ENCODE measurements at places on chromosomes 6 and 20.

DNA sequence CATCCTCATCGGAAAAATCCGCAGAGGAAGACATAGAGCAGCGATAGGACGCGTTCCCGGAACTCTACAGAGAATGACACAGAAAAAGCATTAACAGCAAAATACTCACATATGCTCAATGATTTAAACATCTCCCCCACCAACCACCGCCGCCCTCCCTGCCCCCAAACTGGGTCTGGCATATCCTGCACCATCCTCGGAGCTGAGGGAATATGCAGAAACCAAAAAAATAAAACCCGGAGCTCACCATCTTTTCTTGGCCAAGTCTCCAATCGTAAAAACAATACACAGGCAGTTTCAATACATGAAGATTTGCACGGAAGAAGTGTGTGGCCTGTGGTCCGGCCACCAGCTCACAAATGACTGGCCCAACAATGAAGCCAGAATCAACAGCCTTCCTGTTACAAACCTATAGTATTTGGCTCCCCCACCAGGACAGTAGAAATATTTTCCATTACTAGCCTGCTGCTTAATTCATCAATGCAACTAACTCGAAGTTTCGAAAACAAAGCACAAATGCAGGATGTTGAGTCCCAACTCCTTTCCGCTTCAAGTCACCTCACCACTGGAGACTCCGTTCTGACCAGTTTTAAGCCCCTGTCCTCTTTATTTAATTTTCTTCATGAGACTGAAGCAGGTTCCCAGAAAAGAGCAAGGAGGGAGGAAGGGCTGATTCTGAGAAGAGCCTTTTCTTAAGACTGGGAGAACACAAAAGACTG lies 103.2 kb upstream of the BEND6 start:
- peak; percentile 12 for DNase-seq

- no peak for DNase-seq
Measured at GRCh38 chr6:101393251-101393828, at the start of gene GRIK2. Gene GRIK2, plus strand, starts transcription at chr6:101393708.

DNA sequence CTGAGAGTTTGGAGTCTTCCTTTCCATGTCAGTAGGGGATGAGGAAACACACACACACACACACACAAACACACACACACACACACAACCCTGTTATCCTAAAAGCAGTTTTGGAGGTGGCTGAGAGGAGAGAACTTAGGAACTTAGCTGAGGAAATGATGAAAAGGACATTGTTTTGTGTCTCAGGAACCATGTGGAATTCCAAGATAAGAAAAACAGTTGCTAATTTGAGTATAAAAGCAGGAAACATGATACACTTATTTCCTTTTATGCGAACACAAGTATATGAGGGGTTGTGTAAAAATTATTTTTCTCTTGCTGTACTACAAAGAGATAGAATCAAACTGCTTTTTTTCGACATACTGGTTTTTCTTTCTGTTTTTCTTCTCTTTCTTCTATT lies at the start of gene MYCT1:
MYCT1 (plus strand) TSS at position 264 of the 400 bp plus-strand sequence; CDS start at position 270, 6 bp downstream.
- no peak for DNase-seq

DNA sequence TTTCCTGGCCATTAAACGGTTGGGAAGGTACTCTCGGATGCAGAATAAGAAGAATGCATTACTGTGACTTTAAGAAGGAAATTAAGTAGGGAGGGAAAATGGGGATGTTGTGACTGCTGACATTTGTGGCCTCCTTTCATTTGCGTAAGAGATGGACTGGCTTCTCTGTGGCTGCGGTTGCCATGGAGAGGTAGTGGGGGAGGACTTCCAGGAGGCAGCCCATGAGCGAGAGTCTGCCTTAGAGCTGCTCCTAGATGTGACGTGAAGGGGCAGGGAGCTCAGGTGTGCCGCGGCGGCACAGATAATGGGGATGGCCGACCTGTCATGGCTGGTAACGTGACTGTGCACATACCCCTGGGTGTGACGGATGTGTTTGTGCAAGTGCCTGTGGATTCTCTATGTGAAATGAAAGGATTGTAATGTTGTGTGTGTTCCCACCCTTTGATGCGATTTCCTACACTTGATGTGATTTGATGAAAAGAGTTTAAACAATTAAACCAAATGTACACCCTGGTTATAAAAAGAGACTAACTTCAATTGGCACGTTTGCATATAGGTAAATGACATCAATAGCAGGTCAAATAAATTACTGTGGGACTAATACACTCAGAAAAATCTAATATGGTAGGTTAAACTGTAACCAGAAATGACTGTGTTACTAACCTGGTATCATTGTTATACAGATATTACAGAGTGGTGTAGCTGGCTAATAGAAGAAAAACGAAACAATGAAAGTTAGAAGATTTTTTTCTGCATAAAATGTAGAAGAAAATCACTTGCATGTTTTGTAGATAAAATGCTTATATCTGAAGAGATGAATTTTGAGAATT lies 48.9 kb downstream of the HIVEP1 start:
- peak; percentile 93 for DNase-seq

DNA sequence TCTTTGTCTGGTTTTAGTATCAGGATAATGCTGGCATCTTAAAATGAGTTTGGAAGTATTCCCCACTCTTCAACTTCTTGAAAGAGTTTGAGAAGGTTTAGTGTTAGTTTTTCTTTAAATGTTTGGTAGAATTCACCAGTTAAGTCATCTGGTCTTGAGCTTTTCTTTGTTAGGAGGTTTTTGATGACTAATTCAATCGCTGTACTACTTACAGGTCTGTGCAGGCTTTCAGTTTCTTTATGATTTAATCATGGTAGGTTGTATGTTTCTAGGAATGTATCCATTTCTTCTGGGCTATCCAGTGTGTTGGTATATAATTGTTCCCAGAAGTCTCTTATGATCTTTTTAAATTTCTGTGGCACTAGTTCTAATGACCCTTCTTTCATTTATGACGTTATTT lies 215.5 kb downstream of the LRFN2 start:
- DNase-seq, result no peak

DNA sequence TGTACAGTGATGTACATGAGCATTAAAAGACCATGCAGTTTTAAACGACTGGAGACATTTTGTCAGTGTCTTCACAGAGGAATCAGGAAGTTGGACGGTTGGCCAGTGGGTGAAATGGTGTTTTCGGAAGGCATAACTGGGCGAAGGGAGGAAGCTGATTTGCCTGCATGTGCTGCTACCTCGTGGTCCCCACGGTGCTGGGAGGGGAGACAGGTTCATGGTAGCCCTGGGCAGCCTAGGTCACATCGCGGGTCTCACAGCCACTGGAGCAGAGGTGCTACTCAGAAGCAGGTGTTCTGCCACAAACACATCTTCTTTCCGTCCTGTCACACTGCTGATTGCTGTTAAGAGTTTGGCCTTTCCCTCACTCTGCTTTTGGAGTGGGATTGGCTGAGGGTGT lies 35.2 kb downstream of the HIVEP1 start:
- DNase-seq, result no peak

GRCh38 chr6:133644548-133644891 lies 244.4 kb upstream of the TCF21 start:
- DNase-seq, result no peak

DNA sequence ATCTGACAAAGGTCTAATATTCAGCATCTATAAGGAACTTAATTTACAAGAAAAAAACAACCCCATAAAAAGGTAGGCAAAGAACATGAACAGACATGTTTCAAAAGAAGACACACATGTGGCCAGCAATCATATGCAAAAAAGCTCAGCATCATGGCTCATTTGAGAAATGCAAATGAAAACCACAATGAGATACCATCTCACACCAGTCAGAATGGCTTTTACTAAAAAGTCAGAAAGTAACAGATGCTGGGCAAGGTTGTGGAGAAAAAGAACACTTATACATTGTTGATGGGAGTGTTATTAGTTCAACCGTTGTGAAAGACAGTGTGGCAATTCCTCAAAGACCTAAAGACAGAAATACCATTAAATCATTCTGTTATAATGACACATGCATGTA lies 289.9 kb upstream of the MMS22L start:
- no peak for DNase-seq

GRCh38 chr20:40811660-40812414 lies 122.8 kb upstream of the MAFB start:
- DNase-seq, result no peak

DNA sequence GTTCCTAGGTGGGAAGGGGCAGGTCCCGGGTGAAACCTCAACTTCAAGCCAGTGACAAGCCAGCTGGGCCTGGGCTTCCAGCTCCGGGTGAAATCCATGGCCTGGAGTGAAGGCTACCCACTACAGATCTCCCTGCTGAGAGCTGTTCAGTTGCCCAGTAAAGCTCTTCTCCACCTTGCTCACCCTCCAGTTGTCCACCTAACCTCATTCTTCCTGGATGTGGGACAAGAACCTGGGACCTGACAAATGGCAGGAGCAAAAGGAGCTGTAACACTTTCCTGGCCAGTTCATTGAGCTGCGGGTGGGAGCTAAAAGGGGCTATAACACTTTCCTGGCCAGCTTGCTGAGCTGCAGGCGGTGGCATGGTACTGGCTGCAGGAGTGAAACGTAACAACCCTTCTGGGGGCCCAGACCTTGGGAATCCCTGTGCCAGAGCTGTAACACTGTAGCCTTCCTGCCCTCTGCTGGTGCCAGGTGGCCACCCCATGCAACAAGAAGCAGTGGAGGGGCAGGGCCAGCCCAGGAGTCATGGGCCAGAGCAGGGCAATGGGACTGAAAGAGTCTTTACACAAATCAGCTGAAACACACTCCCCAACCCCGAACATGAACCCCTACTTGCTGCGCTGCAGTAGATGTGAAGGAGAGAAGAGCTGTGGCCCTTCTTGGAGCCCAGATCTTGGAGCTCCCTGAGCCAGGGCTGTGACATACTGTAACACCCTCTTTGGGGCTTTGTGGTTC lies 3.6 kb upstream of the HINT3 start:
- DNase-seq, result no peak

- DNase-seq, result no peak
Measured at GRCh38 chr20:2408111-2408510, 27.4 kb downstream of the TGM6 start.

DNA sequence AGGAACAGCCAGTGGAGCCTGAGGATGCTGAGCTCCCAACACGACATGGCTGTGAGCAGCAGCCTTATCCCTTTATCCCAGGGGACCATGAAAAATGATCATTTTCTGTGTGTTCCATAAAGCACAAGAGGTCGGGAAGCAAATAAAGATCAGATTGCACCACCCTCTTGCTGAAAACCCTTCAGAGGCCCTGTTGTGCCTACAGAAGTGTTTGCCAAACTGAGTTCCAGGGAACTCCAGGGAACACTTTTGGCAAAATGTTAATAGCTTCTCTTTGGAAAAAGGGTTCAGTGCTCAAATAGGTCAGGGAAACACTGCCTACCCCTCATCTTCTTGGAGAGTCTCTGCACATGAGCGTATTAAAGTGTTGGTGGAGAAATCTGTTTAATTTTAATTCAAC lies 24.4 kb downstream of the ARMC2 start:
- DNase-seq, result no peak

DNA sequence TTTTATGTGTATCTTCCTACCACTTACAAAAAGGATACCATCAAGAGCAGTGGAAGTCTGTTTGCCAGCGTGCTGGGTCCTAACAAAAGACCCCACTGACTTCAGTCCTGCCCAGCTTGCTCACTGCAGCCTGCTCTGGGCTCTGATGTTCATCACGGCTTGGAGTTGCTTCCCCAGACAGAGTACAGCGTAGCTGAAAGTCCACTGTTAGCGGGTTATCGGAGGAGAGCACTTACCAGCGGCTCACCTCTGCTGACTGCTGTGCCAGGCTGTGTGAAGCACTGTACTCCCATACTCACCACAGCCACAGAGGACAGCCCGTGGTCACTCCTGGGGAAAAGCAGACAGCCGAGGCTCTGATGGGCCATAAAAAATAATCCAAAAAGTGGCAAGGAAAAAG lies 40.2 kb downstream of the CTCFL start:
- no peak for DNase-seq

DNA sequence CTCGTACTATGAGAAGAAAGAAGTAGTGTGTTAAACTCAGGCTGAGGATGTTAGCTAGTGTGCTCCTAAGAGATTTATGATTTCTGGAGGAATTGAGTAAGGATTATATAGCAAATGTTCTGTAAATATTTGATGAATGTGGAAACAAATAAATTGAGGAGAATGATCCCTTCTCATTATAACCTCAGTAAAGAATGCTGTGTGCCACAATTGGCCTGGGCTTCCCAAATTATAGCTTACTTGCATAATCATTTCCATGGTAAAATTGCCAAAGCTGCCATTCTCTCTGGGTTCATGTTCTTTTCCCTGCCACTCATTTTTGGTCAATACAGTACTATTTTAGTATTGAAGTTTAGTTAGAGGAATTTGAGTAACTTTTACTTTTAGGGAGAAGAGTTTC lies 128.5 kb downstream of the FLRT3 start:
- no peak for DNase-seq

DNA sequence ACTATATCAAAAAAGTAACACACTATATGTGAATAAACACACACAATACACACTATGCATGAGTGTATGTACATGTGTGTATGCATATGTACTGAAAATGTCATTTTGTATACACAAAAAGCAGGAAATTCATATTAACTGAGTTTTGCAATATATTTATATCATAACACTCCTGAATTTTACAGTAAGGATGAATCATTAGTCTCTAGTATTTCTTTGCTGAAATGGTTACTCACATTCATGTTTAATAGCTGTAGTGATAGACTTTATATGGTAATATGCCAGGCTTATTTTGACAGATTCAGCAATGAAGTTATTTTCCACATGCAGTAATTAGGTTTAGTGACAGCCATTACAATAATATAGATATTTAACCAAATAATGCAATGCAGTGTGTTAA lies 1216.2 kb upstream of the CITED2 start:
- no peak for DNase-seq

- no peak for DNase-seq
Measured at GRCh38 chr6:75418233-75418632, 75.4 kb downstream of the FILIP1 start.

DNA sequence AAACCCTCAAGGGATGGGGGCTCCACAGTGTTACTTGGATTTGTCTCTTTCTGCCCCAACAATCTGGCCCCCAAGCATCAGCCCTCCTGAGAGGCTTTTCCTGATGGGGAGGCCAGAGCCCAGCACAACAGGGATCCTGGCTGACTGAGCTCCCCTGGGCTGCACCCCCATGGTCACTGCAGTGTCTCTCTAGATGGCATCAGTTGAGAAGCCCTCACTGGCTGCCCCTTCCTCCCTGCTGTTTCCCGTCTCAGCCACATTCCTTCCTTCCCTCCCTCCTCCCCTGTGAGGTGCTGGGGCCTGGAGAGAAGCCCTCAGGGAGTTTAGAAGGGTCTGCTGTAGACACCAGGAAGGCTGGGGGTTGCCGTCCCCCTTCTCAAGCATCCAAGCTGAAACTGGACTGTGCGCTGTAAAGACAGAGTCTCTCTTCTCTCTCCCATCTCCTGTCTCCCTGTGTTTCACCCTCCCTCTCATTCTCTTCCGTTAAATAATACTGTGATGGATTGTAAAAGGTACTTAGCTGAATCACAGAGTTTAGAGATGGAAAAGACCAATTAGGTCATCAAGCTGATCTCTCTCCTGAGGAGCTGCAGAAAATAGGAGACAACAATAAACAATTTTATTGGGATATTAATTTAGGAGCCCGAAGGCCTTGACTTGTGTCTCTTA lies 29.7 kb downstream of the SAYSD1 start:
- no peak for DNase-seq

- no peak for DNase-seq
Measured at GRCh38 chr20:51668947-51669346, 99.2 kb downstream of the ATP9A start.

GRCh38 chr20:44173116-44173515 lies 13.9 kb downstream of the JPH2 start:
- DNase-seq, result no peak

- no peak for DNase-seq
Measured at GRCh38 chr6:138652824-138653223, 120.7 kb upstream of the CCDC28A start.
